ENCODE measurements at places on chromosomes 16 and 17. TPM values are rescaled to one million over a fixed set of nuclear protein-coding genes. Genes with fewer than 3 reads are reported as not detected.

- no peak for DNase-seq
- H3K36me3 ChIP-seq: no peaks in the 10 kb centered on the region
- no peak overlapping the region for H3K4me3 ChIP-seq
- H3K27me3 ChIP-seq: no peaks in the 10 kb centered on the region
- no peaks in the 10 kb centered on the region for H3K4me1 ChIP-seq
Observed at GRCh38 chr16:50458667-50459495, 89.3 kb upstream of the NKD1 start.

GRCh38 chr16:1548233-1548632 lies 14.8 kb downstream of the TMEM204 start:
- H3K4me1 ChIP-seq: peaks cover 56% of the 10 kb centered on the region
- H3K36me3 ChIP-seq: peaks cover 6% of the 10 kb centered on the region
- no peak overlapping the region for H3K4me3 ChIP-seq
- peak; percentile 76 for DNase-seq
- peak overlapping the region; percentile 80 for H3K27ac ChIP-seq
- no peaks in the 10 kb centered on the region for H3K27me3 ChIP-seq

DNA sequence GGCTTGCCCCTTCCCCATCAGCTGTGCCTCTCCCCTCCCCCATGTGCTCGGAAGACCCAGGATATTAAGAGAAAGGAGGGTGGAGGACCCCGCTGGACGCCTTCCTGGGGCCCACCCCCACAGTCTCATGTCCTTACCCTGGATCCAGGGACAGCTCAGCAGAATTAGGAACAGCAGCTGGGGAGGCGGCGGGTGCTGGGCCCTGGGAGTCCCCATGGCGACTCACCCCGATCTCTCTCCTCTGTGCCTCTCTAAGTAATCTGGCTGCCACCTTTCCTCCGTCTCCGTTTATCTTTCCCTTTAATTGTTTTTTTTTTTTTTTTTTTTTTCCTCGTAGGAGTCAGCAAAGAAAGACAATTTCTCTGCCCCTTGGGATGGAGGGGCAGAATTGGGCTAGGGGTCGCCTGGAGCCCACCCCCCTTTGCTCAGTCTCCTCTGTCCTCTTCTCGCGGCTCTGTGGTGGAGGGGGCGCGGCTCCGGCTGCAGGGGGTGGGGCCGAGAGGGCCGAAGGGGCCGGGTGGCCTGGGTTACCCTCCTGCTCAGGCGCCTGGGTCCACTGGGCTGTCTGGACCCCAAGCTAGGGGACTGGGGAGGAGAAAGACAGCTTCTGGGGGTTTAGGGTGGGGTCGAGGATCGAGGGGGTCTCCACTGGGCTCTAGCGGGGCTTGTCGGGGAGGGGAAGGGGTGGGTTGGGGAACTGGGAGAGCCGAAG lies 390 bp downstream of the SEZ6L2 start:
- no peak for DNase-seq
- H3K4me1 ChIP-seq: peaks cover 5% of the 10 kb centered on the region
- H3K4me3 ChIP-seq: peak overlapping the region; percentile 31
- H3K27ac ChIP-seq: no peak overlapping the region
- peaks cover 5% of the 10 kb centered on the region for H3K27me3 ChIP-seq

DNA sequence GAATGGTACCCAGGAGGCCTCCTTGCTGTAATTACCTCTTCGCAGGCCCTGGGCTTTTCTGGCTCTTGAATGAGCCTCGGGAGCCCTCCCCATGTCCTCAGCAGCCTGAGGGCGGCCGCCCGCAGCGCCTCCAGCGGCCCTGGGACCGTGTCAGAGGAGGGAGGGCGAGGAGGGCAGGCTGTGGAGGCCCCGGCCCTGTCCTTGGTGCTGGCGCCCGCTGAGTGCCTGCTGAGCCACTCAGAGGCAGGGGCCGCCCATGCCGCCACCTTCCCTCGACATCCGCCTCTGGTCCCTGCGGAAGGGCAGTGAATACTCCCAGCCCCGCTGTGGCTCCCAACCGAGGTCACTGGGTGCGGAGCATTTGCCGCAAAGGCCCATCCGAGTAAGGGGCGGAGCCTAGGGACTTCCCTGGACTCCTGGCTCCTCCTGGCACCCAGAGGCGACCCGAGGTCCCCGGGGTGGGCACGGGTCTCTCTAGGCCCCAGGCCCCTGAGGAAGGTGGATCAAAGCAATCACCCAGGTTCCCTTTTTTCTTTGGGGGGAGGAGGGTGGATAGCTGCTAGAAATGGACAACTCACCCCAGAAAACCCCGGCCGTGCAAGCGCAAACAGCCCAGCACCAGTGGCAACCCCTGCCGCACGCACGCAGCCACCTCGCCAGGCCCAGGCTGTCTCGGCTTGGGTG lies 2.8 kb downstream of the RBFOX3 start:
- no peaks in the 10 kb centered on the region for H3K36me3 ChIP-seq
- peak; percentile 4 for DNase-seq
- no peak overlapping the region for H3K4me3 ChIP-seq
- no peak overlapping the region for H3K27ac ChIP-seq

GRCh38 chr16:71242601-71243000 lies 12.1 kb upstream of the HYDIN start:
- no peaks in the 10 kb centered on the region for H3K27me3 ChIP-seq
- H3K4me3 ChIP-seq: no peak overlapping the region
- no peaks in the 10 kb centered on the region for H3K4me1 ChIP-seq
- no peak overlapping the region for H3K27ac ChIP-seq
- no peak for DNase-seq
- H3K36me3 ChIP-seq: no peaks in the 10 kb centered on the region

- H3K4me3 ChIP-seq: no peak overlapping the region
- no peaks in the 10 kb centered on the region for H3K27me3 ChIP-seq
- peaks cover 25% of the 10 kb centered on the region for H3K36me3 ChIP-seq
- H3K4me1 ChIP-seq: peaks cover 8% of the 10 kb centered on the region
- H3K27ac ChIP-seq: no peak overlapping the region
Observed at GRCh38 chr16:58563775-58564174, 48.5 kb downstream of the SETD6 start.

DNA sequence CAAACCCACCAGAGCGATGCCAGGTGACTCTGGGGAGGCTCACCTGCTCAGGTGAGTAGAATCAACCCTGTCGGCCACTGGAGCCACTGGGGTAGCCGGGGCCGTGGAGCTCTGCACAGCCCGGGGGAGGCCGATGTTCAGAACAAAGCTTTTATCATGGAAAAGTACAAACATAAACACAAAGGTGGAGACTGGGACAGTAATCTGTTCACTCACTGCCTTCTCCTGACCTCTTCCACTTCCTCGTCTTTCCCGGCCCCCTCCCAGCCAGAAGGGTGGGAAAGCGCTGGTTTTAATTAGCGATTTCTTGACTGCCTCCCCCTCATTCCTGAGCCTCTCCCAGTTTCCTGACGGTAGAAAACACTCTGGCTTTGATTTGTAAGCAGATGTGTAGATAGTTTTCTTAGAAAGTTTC lies 9.8 kb upstream of the TEX19 start:
- no peak overlapping the region for H3K27ac ChIP-seq
- no peak overlapping the region for H3K4me3 ChIP-seq

- DNase-seq: no peak
- peaks cover 20% of the 10 kb centered on the region for H3K4me1 ChIP-seq
- H3K4me3 ChIP-seq: no peak overlapping the region
- no peaks in the 10 kb centered on the region for H3K36me3 ChIP-seq
Observed at GRCh38 chr17:66511135-66511534, 208.7 kb downstream of the PRKCA start.

CD300LG gene
- not detected for total RNA-seq

HNF1B gene
- not detected for total RNA-seq

E4F1 gene
- total RNA-seq: 31.9 TPM

ABCA10 gene
- 1.7 TPM for total RNA-seq

TRIM72 gene
- total RNA-seq: not detected

CCL2 gene
- 238 TPM for total RNA-seq

TMC7 gene
- 7.0 TPM for total RNA-seq
